ENCODE measurements at places on chromosomes 1 and 21. TPM values are rescaled to one million over a fixed set of nuclear protein-coding genes. Genes with fewer than 3 reads are reported as not detected.

MYOG gene
- polyA plus RNA-seq: not detected

TRIM67 gene
- 0.01 TPM for polyA plus RNA-seq

CHIA gene
- not detected for polyA plus RNA-seq

PDE9A gene
- polyA plus RNA-seq: 0.07 TPM

DUSP12 gene
- 28.1 TPM for polyA plus RNA-seq

FCRL6 gene
- not detected for polyA plus RNA-seq

FYB2 gene
- polyA plus RNA-seq: not detected

OR14K1 gene
- not detected for polyA plus RNA-seq

AK2 gene
- 150 TPM for polyA plus RNA-seq

CCDC185 gene
- polyA plus RNA-seq: not detected

IFI44L gene
- polyA plus RNA-seq: 0.28 TPM

DNA sequence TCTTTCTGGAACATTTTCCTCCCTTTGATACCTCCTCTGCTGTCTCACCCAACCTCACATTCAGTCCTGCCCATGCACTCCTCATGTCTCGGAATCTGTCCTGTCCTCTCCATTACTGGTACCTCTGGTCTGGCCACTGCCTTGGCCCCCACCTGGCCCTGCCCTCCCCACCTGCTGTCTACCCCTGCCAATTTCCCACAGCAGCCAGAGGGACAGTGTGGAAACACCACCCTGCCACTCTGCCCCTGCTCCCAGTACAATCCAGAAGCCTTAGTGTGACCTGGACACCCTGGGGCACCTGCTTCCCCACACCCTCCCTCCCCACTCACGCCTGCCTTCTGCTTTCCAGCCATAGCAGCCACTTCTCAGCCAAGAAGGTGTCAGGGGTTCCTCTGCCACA, 534.4 kb downstream of the MATN1 start:
- DNase-seq: no peak

- DNase-seq: no peak
Observed at GRCh38 chr21:37580666-37581065, 214.1 kb downstream of the DYRK1A start.

GRCh38 chr21:31514598-31514997, 144.9 kb upstream of the SOD1 start:
- no peak for DNase-seq

DNA sequence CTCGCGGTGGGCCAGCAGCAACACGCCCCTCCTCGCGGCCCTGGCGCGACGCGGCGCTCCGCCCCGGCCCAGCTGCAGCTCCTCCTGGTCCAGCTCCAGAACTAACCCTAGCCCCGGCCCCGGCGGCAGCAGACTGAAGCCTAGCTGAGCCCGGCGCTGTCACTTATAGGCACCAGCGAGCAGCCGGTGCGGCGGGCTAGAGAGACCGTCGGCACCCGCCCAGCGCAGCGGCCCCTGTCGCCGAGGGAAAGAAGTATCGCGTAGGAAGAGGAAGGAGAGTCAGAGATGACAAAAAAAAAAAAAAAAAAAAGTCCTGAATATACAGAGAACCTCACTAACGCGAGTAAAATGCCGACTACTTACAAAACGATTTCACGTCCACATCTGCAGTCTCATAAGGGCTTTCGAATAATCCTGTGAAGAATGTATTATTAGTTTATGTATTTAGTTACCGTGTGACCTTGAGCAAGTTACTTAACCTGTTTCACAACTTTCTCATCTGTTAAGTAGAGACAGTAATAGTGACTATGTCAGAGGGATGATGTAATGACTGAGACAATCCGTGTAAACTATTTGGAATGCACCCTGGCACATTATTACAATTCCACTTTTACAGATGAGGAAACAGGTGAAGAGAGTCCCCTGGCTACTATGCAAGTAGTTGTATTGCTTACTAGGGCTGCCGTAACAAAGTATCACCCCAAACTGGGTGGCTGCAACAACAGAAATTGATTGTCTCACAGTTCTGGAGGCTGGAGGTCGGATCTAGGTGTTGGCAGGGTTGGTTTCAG, at the start of gene SLC9A1:
Gene SLC9A1 (minus strand): TSS at position 135 of the 791 bp plus-strand sequence. CDS start 791 bp downstream, outside the sequence.
- DNase-seq: peak; percentile 80

- no peak for DNase-seq
Observed at GRCh38 chr1:117231748-117232373, 21.1 kb upstream of the VTCN1 start.

GRCh38 chr1:208885650-208886049, 641.5 kb upstream of the PLXNA2 start:
- DNase-seq: no peak

GRCh38 chr1:229376521-229376920, 33.7 kb upstream of the CCSAP start:
- no peak for DNase-seq

- no peak for DNase-seq
Observed at GRCh38 chr1:84781946-84782771, 91.9 kb upstream of the SSX2IP start.

DNA sequence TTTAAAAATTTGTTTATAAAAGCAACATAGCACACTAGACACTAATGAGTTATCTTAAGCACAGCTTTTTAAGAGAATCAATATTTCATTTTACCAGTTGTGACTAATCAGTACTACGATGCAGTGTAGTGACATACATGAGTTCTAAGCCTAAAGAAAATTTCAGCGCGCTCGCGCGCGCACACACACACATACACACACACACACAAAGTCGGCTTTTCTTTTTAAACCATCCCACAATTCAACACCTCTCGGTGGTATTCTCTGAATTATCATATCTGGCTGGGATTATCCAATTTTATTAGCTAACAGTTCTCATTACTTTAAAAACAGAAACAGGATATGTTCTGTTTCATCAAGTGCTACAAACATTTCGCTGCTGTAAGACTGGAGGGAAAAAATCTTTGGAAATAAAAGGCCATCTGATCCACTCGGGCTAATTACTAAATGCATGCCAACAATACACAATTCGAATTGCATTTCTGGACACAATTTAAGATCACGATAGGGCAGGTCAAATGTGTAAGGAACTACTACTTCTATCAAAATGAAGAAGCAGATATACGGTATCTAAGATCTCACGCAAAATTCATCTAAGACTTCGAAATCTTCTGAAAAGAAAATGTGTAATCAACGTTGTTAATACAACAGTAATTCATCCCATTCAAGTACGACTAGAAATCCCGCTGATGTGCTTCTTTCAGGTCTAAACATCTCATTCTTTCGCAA, 1.2 kb downstream of the TUT4 start:
- no peak for DNase-seq

- DNase-seq: no peak
Observed at GRCh38 chr1:116003823-116004222, 27.5 kb downstream of the SLC22A15 start.

DNA sequence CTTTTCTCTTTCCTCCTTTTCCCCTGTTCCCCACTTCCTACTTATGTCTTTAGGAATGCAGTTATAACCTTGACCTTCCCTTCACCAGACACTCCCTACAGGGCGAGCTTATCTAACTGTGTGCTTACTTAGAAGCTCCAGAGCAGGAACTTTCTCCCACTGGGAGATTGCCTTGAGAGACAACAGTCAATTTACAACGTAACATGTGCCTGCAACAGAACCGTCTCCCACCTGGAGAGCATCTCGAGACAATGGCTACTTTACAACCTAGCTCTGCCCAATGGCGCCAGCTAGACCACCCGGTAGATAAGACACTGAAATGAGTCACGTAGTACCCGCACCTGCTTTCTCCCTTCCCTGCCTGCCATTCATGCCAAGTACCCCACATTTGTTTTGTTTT, 16.7 kb downstream of the HMGN1 start:
- DNase-seq: no peak

DNA sequence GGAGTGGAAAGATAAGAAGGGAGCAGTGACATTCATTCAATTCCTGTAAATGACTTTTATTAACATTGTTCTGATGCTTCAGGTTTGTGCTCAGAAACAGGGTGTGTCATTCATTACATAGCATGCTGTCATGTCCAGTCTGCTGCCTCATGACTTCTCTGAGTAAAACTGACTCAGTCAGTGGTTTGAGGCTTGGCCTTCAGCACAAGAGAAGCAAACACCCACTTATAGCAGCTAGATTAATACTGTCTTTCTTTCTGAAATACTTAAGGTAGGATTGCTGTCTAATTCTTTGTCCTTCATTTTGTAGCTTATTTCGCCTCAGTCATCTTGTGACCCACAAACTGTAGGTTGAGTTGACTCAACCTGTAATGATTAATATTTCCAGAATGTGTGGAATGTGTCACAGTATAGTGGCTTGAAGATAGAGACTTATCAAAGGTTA, 32.9 kb downstream of the RASAL2 start:
- peak; percentile 59 for DNase-seq

- peak; percentile 14 for DNase-seq
Observed at GRCh38 chr1:81420760-81421159, 380.0 kb upstream of the ADGRL2 start.

GRCh38 chr1:39646232-39647081, 7.0 kb upstream of the HEYL start:
- peak; percentile 55 for DNase-seq

- DNase-seq: no peak
Observed at GRCh38 chr1:162070825-162071224, 1.3 kb downstream of the NOS1AP start.

All from BJ (cell line).